ENCODE measurements at places on chromosomes 2 and 18.

DNA sequence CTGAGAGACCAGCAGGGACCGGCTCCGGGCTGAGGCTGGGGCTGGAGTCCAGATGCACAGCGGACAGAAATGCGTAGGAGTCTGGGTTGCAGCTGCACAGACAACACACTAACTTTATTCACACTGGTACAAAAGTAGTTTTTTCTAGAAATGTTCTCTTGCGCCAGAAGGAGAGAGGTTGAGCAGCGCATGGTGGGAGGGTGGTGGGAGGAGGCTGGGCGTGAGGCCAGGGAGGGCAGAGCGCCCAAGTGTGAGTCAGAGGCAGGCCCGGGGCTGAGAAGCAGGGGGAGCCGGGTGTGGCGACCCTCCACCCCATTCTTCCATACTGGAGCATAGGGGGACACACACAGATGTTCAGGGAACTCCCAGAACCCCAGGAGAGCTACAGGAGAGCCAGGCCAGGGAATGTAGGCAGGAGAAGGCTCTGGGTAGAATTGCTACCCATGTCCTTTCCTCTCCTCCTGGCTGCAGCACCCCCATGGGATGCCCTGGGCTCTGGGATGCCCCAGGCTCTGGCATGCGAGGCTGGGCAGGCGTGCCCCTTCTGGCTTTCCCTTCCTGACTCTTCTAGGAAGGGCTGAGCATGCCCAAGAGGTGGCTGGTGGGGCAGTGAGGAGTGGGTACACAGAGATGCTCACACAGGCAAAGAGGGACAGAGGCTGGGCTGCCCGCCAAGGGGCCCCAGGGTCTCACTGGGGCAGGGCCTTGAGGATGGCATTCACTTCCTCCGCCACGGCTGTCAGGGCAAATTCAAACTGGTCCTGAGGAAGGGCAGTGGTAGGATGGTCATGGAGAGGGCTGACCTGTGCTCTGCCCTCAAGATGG lies 10.6 kb downstream of the DNAJB2 start:
- no peak for DNase-seq

GRCh38 chr2:171247741-171248662 lies 87.3 kb upstream of the TLK1 start:
- DNase-seq = no peak

DNA sequence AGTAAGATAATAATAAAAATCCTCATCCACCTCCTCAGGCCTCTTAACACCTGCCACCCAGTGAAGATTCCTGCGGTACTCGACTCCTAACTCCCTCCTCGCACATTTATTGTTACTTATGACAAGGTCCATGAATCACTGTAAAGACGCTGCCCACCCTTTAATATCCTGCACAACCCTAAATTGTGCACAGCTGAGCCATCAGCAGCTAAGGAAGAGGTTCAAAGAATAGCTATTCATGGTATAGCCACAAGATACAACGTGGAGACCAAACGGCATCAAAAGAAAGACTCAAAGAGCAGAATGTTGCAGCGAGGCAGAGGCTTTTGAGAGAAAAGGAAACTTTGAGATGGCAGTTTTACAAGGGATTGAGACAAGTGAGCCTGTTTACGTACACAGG lies 266.3 kb downstream of the SATB2 start:
- DNase-seq = no peak

GRCh38 chr18:57516056-57516455 lies 70.4 kb downstream of the FECH start:
- DNase-seq = no peak

DNA sequence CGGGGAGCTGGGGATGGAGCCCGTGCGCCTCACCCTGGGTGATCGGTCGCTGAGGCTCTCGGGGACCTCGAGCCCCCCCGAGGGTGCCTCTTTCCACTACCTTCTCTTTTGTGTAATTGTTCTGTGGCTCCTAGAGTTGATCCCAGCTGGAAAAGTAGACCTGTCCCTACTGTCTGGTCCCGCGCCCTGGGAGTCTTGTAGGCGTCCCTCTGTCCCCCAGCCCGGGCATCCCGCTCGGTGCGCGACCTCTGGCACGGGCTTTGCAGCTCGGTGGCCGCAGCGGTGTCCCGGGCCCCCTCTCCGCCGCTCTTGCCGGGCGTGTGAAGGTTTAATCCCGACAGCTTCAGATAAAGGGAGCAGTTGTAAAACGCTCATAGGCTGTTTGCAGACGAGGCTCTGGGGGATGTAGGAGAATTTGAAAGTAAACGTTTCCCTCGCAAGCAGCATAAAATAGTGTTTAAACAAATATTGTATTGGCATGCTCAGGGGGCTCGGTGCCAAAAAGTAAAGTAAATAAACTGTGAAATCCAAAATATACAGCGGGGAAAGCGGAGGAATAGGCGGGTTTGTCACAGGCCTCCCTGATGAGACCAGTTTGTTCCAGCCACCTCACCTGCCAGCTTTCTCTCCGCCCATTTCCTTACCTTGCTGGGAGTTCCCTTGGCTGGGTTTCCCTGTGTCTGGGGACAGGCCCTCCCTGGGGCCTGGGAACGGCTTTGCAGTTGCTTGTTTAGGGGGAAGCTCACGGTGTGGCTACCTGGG lies 1.9 kb downstream of the GLI2 start:
- DNase-seq = no peak

DNA sequence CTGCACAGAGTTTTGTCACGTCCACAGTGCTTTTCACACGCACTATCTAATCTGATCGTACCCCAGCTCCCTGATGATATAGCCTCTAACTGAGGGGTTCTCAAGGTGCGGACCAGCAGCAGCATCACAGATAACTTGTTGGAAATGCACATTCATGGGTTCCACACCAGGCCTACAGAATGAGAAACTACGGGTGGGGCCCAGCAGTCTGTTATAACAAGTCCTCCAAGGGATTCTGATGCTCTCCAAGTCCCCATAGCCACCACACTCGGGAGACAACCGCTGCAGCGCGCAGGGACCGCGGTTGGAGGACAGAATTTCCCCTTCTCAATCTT lies 745 bp upstream of the BZW1 start:
- no peak for DNase-seq

- no peak for DNase-seq
Observed at GRCh38 chr2:191459158-191459557, 214.0 kb downstream of the MYO1B start.

- DNase-seq = no peak
Observed at GRCh38 chr2:126753501-126754212, 97.7 kb downstream of the GYPC start.

DNA sequence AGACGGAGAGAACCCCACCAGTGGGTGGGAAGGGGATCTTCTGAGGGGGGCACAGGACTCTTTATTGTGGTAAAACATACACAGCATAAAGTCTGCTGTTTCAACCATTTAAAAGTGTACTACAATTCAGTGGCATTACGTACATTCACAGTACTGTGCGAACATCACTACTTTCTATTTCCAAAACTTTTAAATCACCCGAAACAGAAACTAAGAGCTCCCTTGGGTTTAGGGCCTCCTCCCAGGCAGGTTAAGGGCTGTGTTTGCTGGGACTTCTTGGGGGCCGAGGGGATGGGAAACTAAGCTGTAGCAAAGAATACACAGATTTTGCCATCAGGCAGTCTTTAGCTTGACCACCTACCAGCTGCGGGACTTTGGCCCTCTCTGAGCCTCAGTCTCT lies 242.0 kb downstream of the HAUS1 start:
- DNase-seq = no peak

- DNase-seq = no peak
Observed at GRCh38 chr2:24045511-24046508, 1.4 kb downstream of the WDCP start.

- DNase-seq = peak; percentile 51
Observed at GRCh38 chr2:230902180-230902899, 22.7 kb downstream of the GPR55 start.

DNA sequence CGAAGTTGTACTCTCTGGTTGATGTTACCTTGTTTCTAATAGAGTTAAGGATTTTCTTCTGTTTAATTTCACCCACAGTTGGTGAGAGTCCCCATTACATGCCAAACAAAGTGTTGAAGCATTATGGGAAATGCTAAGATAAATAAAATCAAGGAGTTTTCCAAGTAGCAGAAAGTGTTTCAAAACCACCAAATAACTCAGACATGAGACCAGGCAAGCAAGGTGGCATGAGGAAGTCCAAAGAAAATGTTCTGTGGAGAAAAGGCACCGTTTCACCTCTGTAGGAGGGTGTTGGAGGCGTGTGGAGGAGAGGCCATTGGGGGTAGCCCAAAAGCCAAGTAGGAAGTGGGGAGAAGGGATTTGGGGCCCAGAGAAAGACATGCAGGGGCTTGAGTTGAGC lies 8.7 kb downstream of the CFAP221 start:
- no peak for DNase-seq
